Activated CD4-positive, alpha-beta T cell treated with anti-CD3 and anti-CD28 coated beads, Interleukin-2, amount 10 ng/mL, durations not matched to agents 7 days and 5 days (primary cell): ENCODE measurements at places on chromosomes 2 and 18.

GRCh38 chr2:240458044-240458899, 22.8 kb downstream of the GPC1 start:
- peaks cover 2% of the 10 kb centered on the region for H3K4me1 ChIP-seq
- peaks cover 17% of the 10 kb centered on the region for H3K27me3 ChIP-seq
- H3K27ac ChIP-seq, result no peak overlapping the region
- no peak overlapping the region for H3K4me3 ChIP-seq
- no peaks in the 10 kb centered on the region for H3K36me3 ChIP-seq
- no peak for DNase-seq

- H3K4me3 ChIP-seq, result no peak overlapping the region
- H3K27me3 ChIP-seq, result no peaks in the 10 kb centered on the region
- H3K27ac ChIP-seq, result peak overlapping the region; percentile 94
- peaks cover 44% of the 10 kb centered on the region for H3K4me1 ChIP-seq
- no peaks in the 10 kb centered on the region for H3K36me3 ChIP-seq
Observed at GRCh38 chr18:79960921-79961526, 3.4 kb upstream of the HSBP1L1 start.

DNA sequence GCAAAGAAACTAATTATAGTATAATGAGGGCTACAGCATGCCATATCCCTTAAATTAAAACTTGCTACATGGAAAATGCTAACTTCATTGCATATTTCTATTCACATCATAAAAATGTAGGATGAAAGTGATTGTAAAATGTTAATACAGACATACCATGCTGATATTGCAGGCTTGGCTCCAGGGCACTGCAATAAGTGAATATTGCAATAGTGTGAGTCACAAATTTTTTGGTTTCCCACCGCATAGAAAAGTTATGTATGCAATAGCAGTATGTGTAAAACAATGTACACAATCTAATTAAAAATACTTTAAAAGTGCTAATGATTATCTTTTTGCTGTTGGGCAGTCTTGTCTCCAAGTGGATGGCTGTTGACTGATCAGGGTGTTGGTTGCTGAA, 162.1 kb downstream of the CD8B2 start:
- peaks cover 1% of the 10 kb centered on the region for H3K27me3 ChIP-seq
- no peaks in the 10 kb centered on the region for H3K4me1 ChIP-seq
- no peak overlapping the region for H3K27ac ChIP-seq
- no peaks in the 10 kb centered on the region for H3K36me3 ChIP-seq
- no peak for DNase-seq

- no peak overlapping the region for H3K4me3 ChIP-seq
- H3K4me1 ChIP-seq, result no peaks in the 10 kb centered on the region
- no peaks in the 10 kb centered on the region for H3K27me3 ChIP-seq
- DNase-seq, result no peak
- no peaks in the 10 kb centered on the region for H3K36me3 ChIP-seq
Observed at GRCh38 chr2:14292964-14293363, 339.6 kb upstream of the LRATD1 start.

GRCh38 chr2:46780411-46780800, 135.2 kb downstream of the MCFD2 start:
- peaks cover 6% of the 10 kb centered on the region for H3K27me3 ChIP-seq
- H3K4me1 ChIP-seq, result no peaks in the 10 kb centered on the region
- no peak for DNase-seq
- no peak overlapping the region for H3K27ac ChIP-seq
- H3K4me3 ChIP-seq, result no peak overlapping the region

GRCh38 chr2:141654311-141654710, 476.5 kb downstream of the LRP1B start:
- no peak for DNase-seq
- no peak overlapping the region for H3K4me3 ChIP-seq
- no peak overlapping the region for H3K27ac ChIP-seq
- no peaks in the 10 kb centered on the region for H3K36me3 ChIP-seq

DNA sequence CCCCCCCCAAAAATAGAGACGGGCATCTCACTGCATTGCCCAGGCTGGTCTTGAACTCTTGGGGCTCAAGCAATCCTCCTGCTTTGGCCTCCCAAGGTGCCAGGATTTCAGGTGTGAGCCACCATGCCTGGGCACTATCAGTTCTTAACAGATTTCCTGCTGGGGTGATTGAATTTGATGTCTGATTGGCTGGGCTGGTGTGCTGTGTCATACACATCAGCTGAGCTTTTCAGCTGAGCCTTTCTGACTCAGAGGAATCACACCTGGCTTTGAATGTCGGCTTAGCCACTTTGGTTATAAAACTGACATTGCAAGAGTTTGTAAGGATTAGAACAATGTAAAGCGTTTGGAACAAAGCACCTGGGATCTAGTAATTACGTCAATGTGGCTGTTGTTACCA, 18.9 kb downstream of the NCAPH start:
- no peak overlapping the region for H3K4me3 ChIP-seq
- DNase-seq, result no peak
- peaks cover 7% of the 10 kb centered on the region for H3K4me1 ChIP-seq
- H3K27ac ChIP-seq, result no peak overlapping the region

DNA sequence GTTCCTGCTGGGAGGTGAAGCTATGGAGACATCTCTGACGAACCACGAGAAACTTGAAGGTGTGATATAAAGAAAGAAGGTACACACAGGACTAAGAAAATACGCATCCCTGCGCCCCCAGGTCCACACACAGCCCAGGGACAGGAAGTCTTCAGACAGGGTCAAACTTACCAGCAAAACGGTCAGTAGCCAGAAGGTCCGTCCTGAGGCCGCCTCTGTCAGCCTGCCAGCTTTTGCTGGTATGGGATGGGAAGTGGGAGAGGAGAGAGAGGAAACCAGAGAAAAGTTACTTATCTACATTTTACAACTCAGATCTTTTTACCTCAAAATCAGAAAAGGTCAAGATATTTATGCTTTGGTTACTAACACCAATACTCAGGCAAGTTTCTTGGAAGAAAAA, 47.2 kb downstream of the HDLBP start:
- peaks cover 32% of the 10 kb centered on the region for H3K4me1 ChIP-seq
- peaks cover 26% of the 10 kb centered on the region for H3K36me3 ChIP-seq
- H3K4me3 ChIP-seq, result no peak overlapping the region
- no peaks in the 10 kb centered on the region for H3K27me3 ChIP-seq
- no peak for DNase-seq
